ENCODE measurements at places on chromosomes 11 and 22.

DNA sequence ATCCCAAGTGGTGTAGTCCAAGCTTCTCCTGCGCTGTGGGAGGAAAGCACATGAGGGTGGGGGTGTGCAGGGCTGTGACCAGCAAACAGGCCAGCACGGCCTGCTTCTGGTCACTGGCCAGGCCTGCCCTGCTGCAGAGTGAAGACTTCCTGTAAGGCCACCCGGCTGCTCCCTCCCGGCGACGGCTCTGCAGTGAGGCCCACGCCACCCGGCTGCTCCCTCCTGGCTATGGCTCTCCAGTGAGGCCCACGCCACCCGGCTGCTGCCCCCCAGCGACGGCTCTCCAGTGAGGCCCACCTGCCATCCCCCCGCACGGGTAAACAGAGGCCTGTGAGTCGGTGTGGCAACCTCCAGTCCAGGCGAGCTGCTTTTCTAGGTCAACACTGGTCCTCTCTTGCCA is 31.4 kb upstream of the BRSK2 start:
- DNase-seq: peak; percentile 39

DNA sequence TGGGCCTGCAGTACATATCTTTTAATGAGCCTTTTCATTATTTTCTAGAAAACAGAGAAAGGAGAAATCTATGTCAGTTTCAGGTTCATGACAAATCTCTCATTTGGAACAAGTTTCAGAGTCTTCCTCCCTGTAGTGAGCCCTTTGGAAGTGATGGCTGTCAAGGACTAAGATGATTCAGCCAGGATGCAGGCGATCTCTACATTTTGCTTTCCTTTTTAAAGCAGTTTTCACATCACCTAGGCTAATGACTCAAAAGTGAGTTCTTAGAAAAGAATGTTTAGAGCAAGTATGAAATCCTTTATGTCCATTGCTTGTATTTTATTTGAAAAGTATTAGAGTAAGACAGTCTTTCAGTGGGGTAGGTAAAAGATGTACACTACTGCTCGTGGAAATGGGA is 130.1 kb downstream of the TRPC6 start:
- DNase-seq: no peak

DNA sequence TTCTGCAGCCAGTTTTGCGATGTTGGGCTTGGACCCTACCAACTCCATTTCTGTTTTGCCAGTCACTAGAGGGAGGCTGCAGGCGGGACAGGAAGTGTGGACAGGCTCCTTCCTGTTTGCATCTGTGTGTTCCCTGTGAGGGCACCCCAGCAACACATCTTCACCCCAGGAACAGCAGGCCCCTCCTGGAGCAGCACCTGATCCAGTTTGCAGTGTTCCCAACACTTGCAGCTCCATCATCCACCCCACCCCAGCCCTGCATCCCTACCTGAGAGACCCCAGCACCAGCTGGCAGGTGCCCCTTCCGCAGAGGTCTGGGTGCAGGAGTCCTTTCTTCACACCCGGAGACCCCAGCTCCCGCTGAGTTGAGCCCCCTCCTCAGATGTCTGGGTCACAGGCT is 7.4 kb upstream of the VSIG10L2 start:
- no peak for DNase-seq

GRCh38 chr11:64896448-64897022 is 18.1 kb upstream of the EHD1 start:
- DNase-seq: no peak

DNA sequence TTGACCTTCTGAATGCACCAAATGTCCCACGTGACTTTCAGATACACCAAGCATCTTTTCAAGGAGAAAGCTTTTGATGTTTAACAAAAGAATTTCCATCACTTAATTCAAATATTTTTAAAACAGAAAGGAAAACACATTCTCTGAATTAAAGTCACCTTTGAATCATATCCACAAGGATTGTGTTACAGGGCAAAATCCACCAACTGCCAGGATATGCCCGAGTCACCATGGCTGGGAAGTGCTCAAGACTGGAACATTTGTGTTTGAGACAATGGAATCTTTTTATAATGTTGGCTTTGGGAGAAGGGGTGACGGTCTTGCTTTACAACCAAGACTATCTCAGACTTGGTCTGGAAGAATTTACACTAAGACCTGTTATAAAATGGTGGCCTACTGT is 40.8 kb downstream of the BID start:
- DNase-seq: no peak

DNA sequence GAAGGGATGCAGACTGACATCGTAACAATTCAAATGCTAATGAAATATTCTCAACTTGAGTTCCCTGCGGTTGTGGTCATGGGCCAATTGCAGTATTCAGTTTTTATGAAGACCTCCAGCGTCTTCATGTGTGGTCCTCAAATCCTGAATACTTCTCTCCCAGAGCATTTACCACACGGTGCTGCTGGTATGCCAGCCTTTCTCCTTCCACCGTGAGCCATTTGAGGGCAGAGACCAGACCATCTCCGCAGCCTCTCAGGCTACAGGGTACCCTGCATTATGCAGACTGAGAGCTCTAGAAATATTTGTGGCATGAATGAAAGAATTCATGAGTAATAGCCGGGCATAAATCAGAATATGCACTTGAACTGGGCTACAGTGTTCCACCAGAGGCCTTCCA is 289.7 kb downstream of the ST3GAL4 start:
- no peak for DNase-seq

DNA sequence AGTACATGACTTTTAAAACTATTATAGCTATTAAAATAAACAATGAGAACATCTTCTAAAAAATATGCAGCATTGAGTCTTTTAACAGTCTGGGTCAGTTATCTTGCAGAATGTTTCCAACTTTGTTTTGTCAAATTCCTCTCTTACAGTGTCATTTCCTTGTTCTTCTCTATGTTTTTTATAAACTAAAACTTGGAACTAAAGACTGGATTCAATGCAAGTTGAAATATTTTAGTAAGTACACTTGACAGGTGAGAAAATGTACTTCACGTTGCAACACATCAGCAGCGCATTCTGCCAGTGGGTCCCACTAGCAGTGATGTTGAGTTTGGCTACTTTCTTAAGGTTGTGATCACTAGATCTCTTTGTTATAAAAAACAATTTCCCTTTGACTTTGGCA is 1407.6 kb upstream of the RAG2 start:
- DNase-seq: no peak

GRCh38 chr11:48063424-48063978 is 83.1 kb downstream of the PTPRJ start:
- peak; percentile 71 for DNase-seq

DNA sequence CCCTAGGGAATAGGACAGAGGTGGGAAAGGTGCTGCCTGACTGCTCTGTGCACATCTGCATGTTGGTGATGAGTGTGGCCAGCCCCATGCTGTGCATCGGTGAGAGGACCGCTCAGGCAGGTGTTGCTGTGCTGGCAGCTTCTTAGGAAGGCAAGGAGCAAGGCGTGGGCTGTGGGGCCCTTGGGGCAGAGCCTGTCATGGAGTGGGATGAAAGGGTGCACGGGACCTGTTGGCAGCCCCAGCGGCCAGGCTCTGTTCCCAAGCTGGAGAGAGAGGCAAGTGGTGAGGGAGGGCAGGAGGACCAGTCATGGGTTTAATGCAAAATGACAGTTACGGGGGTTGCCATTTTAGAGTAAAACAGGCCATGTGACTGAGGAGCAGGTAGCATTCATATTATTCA is 78.3 kb downstream of the ZBTB16 start:
- no peak for DNase-seq

- DNase-seq: no peak
Observed at GRCh38 chr11:116725434-116726221, 47.2 kb downstream of the BUD13 start.

- peak; percentile 15 for DNase-seq
Observed at GRCh38 chr22:50399751-50400331, 56.7 kb downstream of the PPP6R2 start.

DNA sequence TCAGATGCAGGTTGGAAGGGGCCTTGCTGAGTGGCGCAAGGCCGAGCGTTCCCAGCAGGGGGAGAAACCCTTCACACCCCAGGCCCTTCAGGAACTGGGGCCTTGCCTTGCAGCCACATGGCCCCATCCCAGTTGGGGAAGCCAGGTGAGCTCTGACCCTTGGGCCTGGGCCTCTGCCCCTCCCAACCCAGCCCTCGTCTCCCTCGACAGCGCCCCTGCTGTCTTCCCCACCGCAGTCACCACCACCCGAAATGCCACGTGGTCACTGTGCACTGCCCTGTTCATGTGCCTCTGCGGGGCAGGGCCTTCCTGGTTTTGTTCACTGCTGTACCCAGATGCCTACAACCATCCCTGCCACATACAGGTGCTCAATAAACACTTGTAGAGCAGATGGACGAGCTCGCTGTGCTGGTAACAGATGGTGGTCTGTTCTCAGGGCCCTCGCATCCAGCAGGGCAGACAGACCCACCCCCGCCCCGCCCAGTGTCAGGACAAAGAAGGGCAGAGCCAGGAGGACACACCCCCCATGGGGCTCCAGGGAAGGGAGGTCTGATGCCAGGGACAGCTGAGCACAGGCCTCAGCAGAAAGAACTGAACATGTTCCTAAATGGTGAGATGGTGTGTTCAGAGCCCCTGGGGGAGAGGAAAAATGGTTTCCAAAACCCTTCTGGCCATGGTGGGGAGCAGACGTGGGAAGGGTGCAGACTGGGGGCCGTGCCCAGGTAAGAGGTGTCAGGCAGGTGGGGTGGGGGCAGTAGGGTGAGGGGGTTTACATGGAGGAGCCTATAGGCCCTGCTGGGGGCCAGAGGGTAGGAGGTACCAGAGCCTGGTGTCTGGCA is 3.7 kb downstream of the POLR2L start:
- no peak for DNase-seq

DNA sequence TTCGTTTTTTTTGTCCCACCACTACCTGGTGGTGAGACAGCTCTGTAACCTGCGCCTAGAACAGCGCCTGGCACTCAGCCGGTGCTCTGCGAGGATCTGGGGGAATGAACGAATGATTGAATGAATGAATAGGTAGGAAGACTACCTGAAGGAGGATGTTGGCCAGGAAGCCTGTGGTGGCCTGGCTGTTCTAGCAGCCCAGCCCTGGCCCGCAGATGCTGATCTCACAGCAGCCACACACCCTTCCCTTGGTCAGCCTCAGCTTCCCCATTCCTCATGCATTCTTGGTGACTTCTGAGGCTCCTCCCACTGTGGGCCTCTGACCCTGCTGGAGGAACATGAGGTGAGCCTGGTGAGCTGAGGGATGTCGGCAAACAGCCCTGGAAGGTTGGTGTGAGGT is 3.7 kb downstream of the TRPM5 start:
- DNase-seq: no peak

DNA sequence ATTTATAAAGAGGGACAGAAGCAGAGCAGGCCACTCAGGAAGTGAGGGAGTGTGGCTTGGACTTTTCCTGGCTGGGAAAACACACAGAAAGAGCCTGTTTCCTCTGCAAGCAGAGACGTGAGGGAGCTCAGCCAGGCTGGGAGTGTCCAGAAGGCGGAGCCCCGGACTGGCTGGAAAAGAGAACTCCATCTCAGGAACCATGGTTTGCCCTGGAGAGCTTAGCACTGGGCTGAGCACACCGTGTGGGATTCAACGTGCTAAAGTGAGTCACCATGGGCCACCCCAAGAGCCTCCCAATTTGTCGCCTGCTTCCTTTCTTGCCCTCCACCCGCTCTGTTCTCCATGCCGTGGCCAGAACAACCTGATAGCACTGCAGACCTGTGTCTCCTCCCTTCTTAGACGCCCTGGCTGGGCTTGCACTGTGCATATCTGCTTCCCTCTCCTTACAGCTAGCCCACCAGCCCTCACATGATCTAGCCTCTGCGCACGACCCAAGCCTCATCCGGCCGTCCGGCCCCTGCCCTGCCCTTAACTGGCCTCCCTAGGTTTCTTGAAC is 51.8 kb downstream of the GALNT18 start:
- DNase-seq: peak; percentile 81

- no peak for DNase-seq
Observed at GRCh38 chr11:97548280-97548679, 1158.5 kb downstream of the JRKL start.

Measured in muscle of arm (tissue), 14 donors.